GM13976 (cell line): ENCODE measurements at places on chromosomes 12 and 14.

- no peak for DNase-seq
Measured at GRCh38 chr12:93335603-93336162, 42.0 kb upstream of the NUDT4 start.

DNA sequence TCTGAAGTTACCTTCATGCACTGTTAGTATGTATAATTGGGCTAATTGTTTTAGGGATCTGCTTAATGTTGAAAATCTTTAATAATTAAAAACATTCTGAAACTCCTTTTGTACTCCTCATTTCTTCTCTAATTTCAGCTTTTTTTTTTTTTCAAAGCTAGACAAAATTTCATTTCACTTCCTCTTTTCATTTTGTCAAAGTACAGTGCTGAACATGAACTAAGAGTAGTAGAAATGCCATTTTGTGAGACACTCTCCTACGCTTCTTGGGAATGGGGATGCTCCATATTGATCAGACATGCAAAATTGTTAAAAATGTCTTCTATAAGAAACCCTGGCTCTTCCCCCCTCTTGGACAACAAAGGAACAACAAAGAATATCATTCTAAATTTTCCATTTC, 1.7 kb downstream of the ABCD2 start:
- no peak for DNase-seq

DNA sequence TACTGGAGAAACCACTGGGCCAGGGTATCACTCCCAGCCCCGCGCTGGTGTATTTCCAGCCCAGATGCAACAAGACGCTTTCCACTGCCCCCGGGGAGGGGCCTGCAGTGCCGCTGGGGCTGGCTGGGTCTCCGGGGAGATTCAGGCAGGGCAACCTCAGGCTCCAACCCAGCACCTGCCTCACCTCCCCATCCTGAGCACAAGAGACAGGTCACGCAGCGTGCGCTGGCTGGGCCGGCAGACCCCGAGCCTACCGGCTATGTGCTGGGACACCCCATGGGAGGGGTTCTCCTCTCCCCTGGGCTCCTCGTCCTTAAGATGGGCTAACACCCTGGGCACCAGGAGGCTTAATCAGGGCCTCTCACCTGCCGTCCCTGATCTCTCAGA, 80.9 kb downstream of the RFLNA start:
- DNase-seq, result no peak

GRCh38 chr12:61701471-61701870, 558.7 kb upstream of the USP15 start:
- no peak for DNase-seq

DNA sequence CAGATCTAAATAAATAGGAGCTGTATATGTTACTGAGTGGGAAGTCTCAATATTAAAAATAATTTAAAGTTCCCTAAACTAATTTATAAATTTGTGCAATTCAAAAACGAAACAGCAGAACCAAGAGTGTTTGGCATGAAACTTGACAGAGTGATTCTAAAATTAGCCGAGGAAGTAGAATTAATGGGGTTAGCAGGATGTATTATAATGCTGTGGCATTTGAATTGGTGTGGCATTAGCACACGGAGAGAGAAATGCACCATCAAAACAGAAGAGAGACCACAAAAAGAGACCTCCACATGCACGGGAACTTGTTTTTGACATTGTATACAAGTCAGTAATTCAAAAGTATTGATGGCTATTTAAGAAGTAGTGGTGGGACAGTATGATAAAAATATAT, 366.0 kb upstream of the RGS6 start:
- peak; percentile 23 for DNase-seq

DNA sequence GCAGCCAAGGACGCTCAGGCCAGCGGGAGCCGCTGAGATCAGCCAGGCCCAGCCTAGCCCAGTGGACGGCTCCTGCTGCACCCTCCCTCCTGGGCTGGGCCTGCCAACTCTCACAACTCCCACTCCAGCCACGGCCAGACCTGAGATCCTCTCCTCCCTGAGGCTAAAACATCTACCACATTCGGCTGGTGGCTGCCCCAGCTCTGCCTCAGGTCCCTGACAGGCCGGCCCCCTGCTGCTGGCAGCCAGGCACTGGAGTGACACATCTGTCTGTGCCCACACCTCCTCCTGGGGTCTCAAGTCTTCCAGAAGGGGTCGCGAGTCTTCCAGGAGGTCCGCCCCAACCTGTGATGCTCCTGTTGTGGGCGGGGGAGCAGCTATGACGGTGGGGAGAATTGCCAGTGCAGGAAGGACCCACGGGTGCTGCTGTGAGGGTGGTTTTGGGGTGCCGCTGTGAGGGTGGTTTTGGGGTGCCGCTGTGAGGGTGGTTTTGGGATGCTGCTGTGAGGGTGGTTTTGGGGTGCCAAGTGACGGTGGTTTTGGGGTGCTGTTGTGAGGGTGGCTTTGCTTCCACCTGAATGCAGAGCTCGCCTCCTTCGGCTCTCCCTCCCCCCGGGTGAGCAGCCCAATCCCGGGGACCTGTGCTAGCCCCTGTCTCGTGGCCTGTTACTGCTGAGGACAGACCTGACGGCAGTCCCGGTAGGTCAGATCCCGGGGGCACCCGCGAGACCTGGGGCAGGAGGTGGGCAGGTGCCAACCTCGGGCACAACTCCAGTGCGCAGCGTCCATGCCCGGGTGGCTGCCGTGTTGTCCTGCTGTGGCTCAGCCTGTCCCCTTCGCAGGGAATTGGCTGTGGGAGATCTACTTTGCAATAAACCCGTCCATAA, 27.5 kb upstream of the C14orf180 start:
- no peak for DNase-seq

DNA sequence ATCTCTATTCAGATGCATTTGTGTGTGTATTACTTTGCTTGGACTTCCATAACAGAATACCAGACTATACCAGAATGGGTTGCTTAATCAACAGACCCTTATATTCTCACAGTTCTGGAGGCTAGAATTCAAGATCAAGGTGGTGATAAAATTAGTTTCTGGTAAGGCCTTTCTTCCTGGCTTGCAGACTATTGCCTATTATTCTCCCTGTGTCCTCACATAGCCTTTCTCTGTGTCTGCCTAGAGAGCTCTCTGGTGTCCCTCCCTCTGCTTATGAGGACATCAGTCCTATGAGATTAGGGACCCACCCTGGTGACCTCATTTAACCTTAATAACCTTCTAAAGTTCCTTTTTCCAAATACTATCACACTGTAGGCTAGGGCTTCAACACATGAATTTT, 106.0 kb downstream of the FAR2 start:
- DNase-seq, result no peak

GRCh38 chr12:51549637-51550036, 41.4 kb upstream of the SCN8A start:
- no peak for DNase-seq

DNA sequence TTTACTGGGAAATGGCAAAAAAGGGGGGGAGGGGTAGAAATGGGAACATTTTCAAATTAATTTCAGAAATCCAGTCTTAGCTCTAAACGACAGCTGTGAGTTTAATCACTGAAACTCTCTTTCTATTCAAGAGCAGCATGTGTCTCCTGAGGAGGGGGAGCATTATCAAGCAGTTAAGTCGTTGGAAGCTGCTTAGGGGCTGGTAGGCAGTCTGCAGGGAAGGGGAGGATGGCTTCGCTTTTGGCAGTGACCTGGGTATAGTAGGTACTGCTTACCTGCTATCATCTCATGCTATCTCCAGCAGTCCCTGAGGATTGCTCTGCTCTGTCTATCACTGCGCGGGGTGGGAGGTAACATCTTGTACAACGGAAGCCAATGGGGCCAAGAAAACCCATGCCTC, 567.4 kb downstream of the NRXN3 start:
- no peak for DNase-seq

- peak; percentile 71 for DNase-seq
Measured at GRCh38 chr14:76456200-76456599, 80.3 kb downstream of the ESRRB start.

DNA sequence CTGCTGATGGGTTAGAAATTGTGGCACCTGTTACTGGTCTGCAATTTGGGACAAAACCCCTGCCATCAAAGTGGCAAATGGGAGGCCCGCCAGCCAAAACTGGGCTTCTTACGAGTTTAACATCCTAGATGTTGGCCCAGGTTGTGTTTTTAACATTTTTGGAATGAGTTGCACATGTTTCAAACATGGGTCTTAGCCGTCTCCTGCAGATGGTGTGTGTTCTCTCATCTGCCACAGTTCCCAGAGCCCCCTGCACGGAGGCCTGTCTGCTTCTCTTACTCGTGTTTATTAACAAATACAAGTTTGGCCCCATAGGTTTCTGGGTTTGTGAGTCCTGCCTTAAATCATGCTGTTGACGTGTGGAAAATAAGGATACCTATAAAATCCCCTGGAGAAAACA, 46.5 kb downstream of the CACNA2D4 start:
- DNase-seq, result no peak

- DNase-seq, result no peak
Measured at GRCh38 chr14:89293314-89293916, 123.6 kb downstream of the FOXN3 start.

DNA sequence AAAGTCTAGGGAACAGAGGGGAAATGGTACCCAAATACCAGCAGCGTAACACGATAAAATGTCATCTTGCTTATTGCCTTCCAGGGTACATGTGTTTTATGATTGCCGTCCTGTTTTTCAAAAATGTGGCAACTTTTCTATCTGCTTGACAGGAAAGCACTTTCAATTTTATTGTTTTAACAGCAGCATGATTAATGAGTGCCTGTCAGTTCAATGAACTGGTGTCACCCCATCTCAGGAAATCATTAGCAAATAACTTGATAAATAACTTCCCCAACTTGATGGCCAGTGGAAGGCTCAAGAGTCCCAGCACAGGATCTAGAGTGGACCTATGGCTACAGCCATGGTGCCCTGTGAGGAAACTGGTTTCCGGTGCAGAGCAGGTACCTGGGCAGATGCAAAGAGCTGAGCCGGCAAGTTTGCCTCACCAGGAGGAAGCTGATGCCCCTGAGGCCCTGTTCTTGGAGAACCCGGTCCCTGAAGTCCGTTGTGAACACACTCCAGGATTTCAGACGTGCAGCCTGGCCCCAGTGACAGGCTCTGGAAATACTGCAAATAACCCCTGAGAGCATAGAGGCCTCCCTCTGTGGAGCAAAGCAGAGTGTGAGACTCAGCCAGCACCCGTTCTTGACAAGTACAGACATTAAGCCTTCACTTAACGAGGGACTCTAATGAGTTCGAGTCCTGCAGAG, 173.5 kb upstream of the SFSWAP start:
- peak; percentile 13 for DNase-seq

- no peak for DNase-seq
Measured at GRCh38 chr12:94254270-94254669, 105.9 kb downstream of the PLXNC1 start.

- DNase-seq, result peak; percentile 95
Measured at GRCh38 chr12:2877047-2877952, at the start of the genes FOXM1 and RHNO1. FOXM1 (minus strand) TSS chr12:2877174; CDS start chr12:2874478, 2,696 bp downstream. RHNO1 (plus strand) TSS chr12:2877223; CDS start chr12:2885367, 8,144 bp downstream.

GRCh38 chr14:51079489-51079888, 15.4 kb downstream of the TRIM9 start:
- DNase-seq, result no peak

DNA sequence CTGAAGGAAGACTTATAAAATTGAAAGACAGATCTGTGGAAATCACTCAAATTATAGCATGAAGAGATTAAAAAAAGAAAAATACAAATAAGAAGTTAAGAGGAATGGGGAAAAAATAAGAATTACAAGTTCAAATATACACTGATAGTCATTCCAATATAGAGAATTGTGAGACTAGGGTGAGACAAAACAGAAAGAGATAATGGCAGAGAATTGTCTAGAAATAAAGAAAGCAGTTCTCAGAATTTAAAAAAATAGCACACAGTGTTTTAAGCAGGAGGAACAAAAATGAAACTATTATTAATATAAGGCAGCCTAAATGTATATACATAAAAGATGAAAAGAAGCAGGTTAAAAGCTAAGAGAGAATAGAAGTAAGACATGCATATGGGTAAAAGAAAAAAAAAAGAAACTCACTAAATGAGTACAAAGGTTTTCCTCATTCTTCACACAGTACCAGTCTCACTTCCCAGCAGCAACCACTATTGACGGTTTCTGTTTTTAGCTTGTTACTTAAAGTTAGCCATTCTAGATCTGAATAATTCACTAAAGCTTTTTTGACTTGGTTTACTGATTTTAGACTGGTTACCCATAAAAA, 31.1 kb downstream of the SLC38A4 start:
- DNase-seq, result peak; percentile 4

DNA sequence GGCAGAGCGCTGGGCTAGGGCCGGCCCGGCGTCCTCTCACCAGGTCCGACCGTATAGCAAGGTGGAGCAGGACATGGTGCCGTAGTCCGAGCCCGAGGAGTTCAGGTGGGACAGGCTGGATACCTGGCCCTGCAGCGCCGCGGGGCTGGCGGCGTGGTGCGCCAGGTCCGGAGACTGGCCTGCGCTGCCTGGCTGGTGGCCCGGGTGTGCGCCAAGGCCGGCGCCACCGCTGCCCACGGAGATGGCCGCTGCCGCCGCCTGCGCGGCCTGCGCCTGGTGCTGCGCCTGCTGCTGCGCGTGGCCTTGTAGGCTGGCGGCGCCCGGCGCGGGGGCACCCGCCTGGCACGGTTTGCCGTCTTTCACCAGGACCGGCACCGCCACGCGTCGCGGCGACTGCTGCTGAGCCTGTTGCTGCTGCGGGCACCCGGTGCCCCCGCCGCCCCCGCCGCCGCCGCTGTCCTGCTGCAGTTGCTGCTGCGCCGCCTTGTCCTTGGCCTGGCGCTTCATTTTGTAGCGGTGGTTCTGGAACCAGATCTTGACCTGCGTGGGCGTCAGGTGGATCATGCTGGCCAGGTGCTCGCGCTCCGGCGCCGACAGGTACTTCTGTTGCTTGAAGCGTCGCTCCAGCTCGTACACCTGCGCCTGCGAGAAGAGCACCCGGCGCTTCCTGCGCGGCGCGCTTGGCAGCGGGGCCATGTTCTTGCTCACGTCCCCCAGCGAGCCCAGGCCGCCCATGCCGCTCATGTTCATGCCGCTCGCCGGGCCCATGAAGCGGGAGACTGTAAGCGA, 2.6 kb downstream of the NKX2-1 start:
- DNase-seq, result peak; percentile 13

DNA sequence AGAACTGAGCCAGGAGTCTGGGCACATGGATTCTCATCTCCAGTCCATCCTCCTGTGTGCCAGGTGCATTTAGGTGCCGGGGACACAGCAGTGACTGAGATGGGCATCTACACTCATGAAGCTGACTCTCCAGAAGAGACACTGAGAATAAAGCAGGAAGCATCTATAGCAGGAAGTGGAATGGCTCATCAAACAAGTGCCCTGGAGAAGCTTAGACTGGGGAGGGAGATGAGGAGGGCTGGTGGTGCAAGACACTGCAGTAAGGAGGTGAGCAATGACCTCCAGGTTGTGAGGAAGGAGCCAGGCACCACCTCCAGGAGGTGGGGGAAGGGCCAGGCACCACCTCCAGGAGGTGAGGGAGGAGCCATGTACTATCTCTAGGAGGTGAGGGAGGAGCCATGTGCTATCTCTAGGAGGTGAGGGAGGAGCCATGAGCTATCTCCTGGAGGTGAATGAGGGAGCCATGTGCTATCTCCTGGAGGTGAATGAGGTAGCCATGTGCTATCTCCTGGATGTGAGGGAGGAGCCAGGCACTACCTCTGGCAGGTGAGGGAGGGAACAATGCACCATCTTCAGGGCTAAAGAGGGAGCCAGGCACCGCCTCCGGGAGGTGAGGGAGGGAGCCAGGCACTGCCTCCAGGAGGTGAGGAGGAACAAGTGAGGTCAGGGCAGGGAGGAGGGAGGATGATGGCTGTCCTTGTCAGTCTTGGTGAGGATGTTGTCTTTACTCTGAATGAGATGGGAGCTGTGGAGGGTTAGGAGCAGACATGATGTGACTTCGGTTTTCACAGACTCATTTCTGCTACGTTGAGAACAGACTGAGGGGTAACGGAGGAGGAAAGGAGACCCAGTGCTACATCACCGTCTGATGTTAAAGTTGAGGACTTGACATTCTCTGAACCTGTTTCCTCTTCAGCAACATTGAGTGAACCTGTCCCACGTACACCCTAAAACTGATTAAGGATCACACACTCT, 961.9 kb upstream of the TMEM132C start:
- no peak for DNase-seq

- DNase-seq, result no peak
Measured at GRCh38 chr12:112188130-112188830, 62.9 kb downstream of the TRAFD1 start.
